T-helper 1 cell treated with Interleukin-12 subunit alpha and Interleukin-12 subunit beta and Interleukin-4 antibody, amounts not matched to agents 30 ng/mL and 1 ng/mL, for 36 hours (primary cell): ENCODE measurements at places on chromosomes 3 and 15. TPM values are rescaled to one million over a fixed set of nuclear protein-coding genes. Genes with fewer than 3 reads are reported as not detected.

The GOLGA8S gene
- total RNA-seq, result 0.61 and 0.71 TPM in 2 replicates

The NOX5 gene
- total RNA-seq, result 0.02 and 0.05 TPM in 2 replicates

The RARB gene
- not detected in 2 replicates for total RNA-seq

The FEZF2 gene
- total RNA-seq, result not detected in 2 replicates

The ACKR4 gene
- not detected in 2 replicates for total RNA-seq

The PRSS50 gene
- not detected in 2 replicates for total RNA-seq

The MCF2L2 gene
- total RNA-seq, result 3.8 and 3.9 TPM in 2 replicates

The STX19 gene
- not detected in 2 replicates for total RNA-seq

The GASK1A gene
- not detected in 2 replicates for total RNA-seq

The EFCC1 gene
- not detected in 2 replicates for total RNA-seq

The ROBO2 gene
- not detected in 2 replicates for total RNA-seq

The PIGX gene
- 67.2 and 67.5 TPM in 2 replicates for total RNA-seq

The GPR62 gene
- not detected in 2 replicates for total RNA-seq

The NUSAP1 gene
- total RNA-seq, result 170 and 176 TPM in 2 replicates

The NR1I2 gene
- not detected in 2 replicates for total RNA-seq

The PSMA4 gene
- 288 and 289 TPM in 2 replicates for total RNA-seq

The PLSCR5 gene
- not detected in 2 replicates for total RNA-seq

The MYZAP gene
- total RNA-seq, result not detected in 2 replicates

The IL17RB gene
- 2.3 and 2.6 TPM in 2 replicates for total RNA-seq

The CA12 gene
- not detected in 2 replicates for total RNA-seq

The NMNAT3 gene
- 1.7 and 1.8 TPM in 2 replicates for total RNA-seq

The ANKDD1A gene
- total RNA-seq, result 2.2 and 2.6 TPM in 2 replicates

The NME9 gene
- total RNA-seq, result 0.71 TPM in 1 of 2 replicates, not detected in the other

The LEKR1 gene
- total RNA-seq, result 0.59 and 1.3 TPM in 2 replicates

The CFAP91 gene
- 0.17 and 0.20 TPM in 2 replicates for total RNA-seq
